ENCODE measurements at places on chromosomes 13 and 19. TPM values are rescaled to one million over a fixed set of nuclear protein-coding genes. Genes with fewer than 3 reads are reported as not detected.

Gene CLDND2
- 0.46 TPM for total RNA-seq

Gene SLC25A30
- total RNA-seq = 142 TPM

Gene CAPN12
- not detected for total RNA-seq

Gene KMT2B
- 16.3 TPM for total RNA-seq

Gene URAD
- not detected for total RNA-seq

Gene FXYD7
- not detected for total RNA-seq

Gene ZNF548
- 13.5 TPM for total RNA-seq

Gene METTL21C
- not detected for total RNA-seq

Gene CACNA1A
- 1.00 TPM for total RNA-seq

Gene PRR19
- total RNA-seq = not detected

- no peak for DNase-seq
Observed at GRCh38 chr13:101779147-101779546, 326.7 kb downstream of the ITGBL1 start.

DNA sequence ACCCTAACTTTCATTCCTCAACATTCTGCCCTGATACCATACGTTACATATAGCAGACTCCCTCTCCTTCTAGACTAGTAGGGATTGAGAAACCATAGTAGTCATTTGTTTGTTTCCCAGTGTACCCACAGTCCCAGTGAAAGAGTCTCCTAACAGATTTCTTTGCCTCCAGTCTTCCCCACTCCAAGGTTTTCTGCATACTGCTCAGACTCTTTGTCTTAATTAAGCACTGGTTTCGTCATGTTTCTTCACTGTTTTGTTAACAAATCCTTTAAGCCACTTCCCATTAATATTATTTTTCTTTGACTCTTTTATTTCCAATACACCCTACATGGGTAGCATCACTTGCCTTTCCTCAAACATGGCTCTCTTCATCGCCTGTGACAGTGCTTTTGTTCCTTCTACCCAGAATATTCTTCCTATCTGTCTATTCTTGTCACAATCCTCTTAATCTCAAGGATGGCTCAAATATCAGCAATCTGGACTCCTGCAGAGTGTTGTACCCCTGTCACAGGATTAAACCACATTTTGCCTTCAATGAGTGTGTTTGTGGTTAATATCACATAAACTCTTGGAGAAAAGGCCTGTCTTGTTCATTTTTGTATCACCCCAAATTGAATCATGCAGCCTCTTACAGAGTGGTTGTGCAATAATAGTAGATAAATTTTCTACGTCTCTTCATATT, 92.7 kb upstream of the KLF12 start:
- no peak for DNase-seq

DNA sequence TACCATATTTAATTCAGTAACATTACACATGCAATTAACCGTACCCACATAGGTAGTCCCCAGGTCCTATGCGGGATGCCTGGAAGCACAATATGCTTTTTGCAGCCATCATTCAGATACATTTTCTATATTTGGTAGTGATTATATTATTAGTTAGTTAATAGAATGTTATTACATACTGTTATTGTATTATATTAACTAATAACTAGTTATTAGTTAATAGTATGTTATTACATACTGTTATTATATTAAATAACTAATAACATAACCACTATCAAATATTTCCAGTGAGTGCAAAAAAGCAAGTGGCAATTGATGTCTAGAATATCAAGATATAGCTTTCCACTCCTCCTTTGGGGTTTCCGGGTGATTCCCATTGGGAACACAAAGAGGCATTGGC, 45.5 kb upstream of the CYP2A7 start:
- DNase-seq = no peak

DNA sequence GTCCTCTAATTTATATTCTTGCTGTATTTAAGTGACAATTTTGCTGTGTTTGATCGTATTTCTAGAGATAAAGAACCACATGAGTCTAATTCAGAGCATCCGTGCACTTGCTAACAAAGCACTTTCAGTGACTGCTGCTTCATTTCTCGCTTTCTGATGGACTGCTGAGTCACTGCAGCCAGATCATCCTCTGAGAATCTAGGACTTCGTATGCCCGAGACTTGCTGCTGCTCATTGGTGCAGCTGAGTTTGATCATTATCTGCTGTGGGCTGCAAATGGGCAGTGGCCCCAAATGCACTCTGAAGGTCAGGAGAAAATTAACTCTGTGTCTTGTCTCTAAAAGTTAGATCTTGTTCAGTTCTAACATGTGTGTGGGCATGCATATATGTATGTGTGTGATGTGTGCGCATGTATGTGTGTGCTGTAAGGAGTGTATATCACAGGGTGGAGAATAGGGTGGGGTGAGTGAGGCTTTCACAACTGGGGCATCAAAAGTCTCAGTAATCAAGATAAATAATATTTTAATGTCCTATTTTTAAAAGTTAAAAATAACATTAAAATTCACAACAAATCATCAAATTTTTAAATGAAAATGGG, 342.6 kb downstream of the MTUS2 start:
- DNase-seq = no peak

DNA sequence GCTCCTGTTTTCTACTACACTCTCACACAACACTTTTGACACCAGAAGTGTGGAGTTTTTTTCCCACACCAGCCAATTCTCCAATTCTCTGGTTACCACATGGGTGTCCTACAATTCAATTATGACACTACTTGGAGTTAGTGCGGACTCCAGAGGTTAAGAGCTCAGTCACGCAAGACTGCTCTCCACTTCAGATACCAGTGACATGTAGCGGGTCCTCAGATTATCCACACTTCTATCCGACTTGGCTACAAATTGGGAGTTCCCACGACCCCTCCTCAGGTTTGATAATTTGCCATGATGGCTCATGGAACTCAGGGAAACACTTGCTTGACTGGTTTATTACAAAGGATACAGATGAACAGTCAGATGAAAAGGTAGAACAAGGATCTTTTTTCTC, 32.9 kb downstream of the PAN3 start:
- no peak for DNase-seq

DNA sequence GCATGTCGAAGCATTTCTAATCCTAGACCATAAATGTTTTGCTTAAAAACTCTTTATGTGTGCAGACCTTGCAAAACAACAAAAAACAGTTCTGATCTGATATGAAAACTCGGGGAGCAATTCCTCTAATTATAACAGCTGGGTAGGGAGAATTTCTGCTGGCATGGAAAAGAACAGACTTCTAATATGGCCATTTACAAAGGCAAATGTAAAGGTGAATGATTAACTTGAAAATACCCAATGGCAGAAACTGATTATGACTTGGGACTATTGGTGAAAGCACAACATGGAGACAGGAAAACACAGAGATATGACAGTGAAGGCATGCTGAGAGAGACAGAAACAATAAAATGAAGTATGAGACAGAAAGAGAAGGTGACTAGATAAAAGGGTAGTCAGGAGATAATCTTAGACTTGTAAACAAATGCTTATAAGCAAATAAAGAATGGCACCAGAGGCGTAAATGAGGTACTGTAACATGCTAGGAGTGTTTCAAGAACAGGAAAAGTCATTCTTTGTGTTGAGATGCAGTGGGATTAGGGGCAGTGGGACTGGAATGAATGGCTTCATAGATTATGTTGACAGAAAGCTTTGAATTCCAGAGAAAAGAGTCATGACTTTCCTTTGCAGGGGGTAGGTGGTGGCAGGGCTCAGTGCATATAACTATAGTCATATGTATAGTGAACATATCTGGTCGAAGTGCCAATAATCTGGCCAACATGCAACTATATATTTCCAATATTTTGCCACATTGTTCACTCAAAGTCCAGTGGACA, 393.0 kb downstream of the ITGBL1 start:
- no peak for DNase-seq

DNA sequence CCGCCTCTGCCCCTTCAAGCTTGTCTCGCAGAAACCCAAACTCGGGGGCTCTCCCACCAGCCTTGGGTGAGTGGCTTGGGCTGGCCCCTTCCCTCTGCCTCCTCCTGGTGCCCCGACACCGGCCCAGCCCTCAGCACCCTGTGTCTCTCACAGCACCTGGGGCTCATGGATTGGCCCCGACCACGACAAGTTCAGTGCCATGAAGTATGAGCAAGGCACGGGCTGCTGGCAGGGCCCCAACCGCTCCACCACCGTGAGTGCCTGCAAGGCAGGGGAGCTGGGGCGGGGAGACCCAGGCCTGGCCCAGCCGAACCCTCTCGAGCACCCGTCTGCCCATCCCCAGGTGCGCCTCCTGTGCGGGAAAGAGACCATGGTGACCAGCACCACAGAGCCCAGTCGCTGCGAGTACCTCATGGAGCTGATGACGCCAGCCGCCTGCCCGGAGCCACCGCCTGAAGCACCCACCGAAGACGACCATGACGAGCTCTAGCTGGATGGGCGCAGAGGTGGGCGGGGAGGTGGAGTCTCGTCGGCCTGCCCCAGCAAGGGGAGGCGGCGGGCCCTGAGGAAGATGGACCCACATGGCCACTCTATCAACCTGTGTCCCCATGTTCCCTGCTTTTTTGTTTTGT, 13.6 kb downstream of the PRKCSH start:
- no peak for DNase-seq

DNA sequence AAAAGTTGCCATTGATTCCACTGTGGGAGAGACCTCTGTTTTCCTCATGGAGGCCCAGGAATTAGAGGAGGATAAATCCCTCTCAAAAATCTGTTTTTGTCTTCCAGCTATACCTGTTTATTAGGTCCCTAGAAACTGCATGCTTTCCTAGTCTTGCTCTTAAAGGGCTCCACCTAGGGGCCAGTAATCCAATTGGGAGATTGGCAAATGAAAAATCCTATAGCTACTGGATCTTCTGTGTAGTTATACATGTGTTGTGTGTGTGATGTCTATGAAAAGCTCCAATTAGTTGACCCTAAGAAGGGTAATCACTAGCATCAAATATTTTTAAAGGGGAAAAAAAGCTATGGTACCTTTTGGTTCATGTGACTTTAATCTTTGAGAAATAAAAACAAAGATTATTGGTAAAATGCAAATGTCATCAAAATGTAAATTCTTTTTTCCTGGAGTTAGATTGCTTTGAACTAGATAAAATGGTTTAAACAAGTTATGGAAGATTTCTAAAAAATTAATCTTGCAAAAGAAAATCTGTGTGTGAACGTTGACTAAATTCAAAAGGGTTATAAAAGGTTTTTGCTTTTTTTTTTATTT, 63.4 kb upstream of the C1QTNF9B start:
- DNase-seq = no peak

GRCh38 chr13:42750794-42751193, 30.6 kb upstream of the FAM216B start:
- DNase-seq = no peak

DNA sequence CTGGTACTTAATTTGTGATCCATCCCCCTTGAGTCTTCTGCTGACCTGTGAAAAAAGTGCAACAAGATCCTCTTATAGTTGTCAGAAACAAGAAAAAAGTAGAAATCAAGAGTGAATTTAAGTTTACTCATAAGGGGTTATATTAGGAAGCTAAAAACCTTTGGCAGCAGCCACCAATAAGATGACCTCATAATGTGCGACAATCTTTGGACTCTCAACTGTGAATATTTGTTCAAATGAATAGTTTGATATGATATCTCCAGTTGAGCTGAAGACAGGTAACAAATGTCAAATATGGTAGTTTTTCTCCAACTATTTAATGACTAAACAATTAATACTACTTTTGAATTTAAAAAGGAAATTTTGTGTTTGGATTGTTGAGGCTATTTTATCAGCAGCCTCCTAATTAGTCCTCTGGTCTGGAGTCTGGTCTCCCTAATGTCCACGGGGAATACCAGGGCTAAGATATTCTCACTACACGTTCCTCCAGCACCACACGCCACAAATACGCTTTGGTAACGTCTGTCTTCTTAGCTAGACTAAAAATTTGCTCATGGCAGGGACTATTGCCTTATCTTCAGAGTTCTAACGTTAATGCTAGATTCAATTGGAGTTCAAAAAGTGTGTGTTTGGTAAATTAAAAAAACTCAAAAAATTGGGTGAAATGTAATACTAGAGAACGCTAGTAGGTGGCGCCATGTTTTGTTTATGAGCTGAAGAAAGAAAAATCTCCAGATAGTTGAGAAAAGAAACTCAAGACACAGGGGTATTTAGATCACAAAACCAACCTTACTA, 51.0 kb upstream of the PDX1 start:
- DNase-seq = no peak

DNA sequence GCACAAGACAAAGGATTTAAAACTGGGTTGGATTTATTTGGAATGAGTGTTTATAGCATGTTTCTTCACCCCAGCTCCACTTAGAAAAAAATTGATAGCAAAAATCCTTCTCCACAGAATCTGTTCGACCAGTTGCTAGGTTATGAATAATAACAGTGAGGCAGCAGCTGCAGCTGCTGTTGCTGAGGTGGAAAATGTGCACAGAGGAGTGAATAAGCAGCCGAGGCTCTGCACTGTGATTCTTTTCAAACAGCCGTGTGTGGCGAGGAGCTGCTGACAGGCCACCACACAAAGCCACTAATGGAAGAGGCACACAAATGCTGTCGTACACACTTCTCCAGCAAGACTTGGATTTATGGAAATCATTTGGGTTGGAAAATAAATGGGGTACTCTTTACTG, 6.4 kb upstream of the RASL11A start:
- no peak for DNase-seq

- no peak for DNase-seq
Observed at GRCh38 chr19:19505669-19506326, 9.6 kb downstream of the TSSK6 start.

DNA sequence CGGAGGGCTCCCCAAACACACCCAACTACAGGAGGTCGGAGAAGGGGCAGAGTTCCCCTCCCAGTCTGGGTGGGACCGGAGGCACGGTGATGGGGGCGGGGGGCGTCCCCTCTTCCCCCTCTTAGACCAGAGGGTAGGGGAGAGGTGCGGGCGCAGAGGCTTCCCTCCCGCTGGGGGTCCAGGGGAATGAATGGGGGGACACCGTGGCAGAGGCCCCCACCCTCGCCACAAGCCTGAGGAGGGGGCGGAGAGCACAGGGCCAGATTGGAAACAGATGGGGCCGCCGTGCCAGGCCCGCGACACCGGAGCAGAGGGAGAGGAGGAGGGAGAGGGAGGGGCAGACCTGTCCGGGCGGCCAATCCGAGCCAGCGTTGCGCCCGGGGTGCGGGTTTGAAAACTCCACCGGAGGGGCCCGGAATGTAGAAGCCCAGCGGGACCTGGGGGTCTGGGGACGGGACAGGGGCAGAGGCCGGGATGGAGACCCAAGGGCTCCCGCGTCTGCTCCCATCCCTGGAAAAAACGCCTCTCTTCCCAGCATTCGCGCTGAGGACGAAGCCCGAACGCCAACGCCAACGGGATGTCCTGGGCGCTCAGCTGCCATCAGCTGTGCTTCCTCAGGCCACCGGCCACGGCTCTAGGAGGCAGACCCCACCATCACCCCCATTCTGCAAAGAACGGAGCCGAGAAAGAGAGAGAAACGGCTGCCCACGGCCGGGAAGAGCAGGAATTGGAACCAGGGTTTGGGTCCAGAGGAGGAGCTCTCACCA, 46.8 kb downstream of the PTPRS start:
- DNase-seq = no peak

DNA sequence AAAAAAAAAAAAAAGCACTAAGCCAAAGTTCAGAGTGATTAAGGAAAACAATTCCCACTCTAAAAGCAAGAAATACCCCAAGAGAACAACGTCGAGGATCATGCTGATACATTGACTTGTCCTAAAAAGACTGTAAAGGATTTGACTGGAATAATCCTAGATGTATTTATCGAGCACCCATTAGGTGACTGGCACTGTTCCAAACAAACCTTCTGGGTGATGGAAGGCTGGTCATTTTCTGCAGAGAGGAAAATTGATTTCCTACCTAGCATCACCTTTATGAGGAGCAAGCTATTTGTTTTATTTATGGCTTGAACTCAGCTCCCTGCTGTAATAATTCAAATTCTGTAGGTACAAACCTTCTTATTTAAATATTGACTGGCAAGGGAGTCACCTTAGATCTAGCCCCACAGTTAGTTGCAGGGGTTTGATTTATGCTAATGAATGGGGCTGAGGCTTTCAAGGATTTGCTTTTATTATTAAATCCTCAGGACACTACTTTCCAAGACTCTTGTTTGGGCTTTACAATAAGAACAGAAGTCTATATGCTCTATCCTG, 471.0 kb downstream of the OLFM4 start:
- no peak for DNase-seq
